Regular cardiac myocyte (primary cell): ENCODE measurements at places on chromosomes 3 and 15. TPM values are rescaled to one million over a fixed set of nuclear protein-coding genes. Genes with fewer than 3 reads are reported as not detected.

Gene GOLGA6L25
- total RNA-seq, result not detected in 2 replicates

Gene MGA
- 31.2 and 48.2 TPM in 2 replicates for total RNA-seq

Gene TBCCD1
- total RNA-seq, result 16.6 and 21.5 TPM in 2 replicates

Gene GOLGA8K
- 0.28 TPM in 1 of 2 replicates, not detected in the other for total RNA-seq

Gene FAM107A
- not detected in 2 replicates for total RNA-seq

Gene SI
- not detected in 2 replicates for total RNA-seq

Gene SLC22A14
- 0.28 TPM in 1 of 2 replicates, not detected in the other for total RNA-seq

Gene IQCF6
- not detected in 2 replicates for total RNA-seq

Gene TMCC1
- total RNA-seq, result 12.3 and 63.7 TPM in 2 replicates

Gene MYL3
- total RNA-seq, result not detected in 2 replicates

Gene ZNF502
- 4.0 and 5.9 TPM in 2 replicates for total RNA-seq

Gene RHOV
- not detected in 2 replicates for total RNA-seq

Gene ANKRD63
- total RNA-seq, result not detected in 2 replicates

Gene APBA2
- total RNA-seq, result 12.1 and 13.8 TPM in 2 replicates

Gene RLBP1
- not detected in 2 replicates for total RNA-seq

Gene CAMK2N2
- not detected in 2 replicates for total RNA-seq

Gene A4GNT
- total RNA-seq, result not detected in 2 replicates

Gene PLS1
- 2.3 and 2.5 TPM in 2 replicates for total RNA-seq

Gene C15orf40
- 7.7 and 8.7 TPM in 2 replicates for total RNA-seq

Gene ARIH1
- 16.3 and 26.1 TPM in 2 replicates for total RNA-seq

Gene LRRK1
- 4.0 and 5.6 TPM in 2 replicates for total RNA-seq

Gene ZNF662
- total RNA-seq, result 0.77 and 0.85 TPM in 2 replicates

Gene TICRR
- 3.7 and 5.0 TPM in 2 replicates for total RNA-seq

Gene C3orf80
- total RNA-seq, result 0.58 and 1.1 TPM in 2 replicates

Gene THAP10
- total RNA-seq, result 3.4 and 5.2 TPM in 2 replicates

Gene ECT2
- total RNA-seq, result 25.7 and 61.3 TPM in 2 replicates

Gene ZIC4
- total RNA-seq, result not detected in 2 replicates

Gene CAPN3
- total RNA-seq, result 0.77 and 2.0 TPM in 2 replicates

Gene ATP13A5
- not detected in 2 replicates for total RNA-seq

Gene SMCO1
- total RNA-seq, result 0.19 and 0.28 TPM in 2 replicates

Gene FGD5
- 0.58 and 0.85 TPM in 2 replicates for total RNA-seq

Gene CASR
- under 0.01 TPM in 1 of 2 replicates, not detected in the other for total RNA-seq

Gene CNTN4
- total RNA-seq, result under 0.01 TPM in 1 of 2 replicates, not detected in the other

Gene C15orf62
- not detected in 2 replicates for total RNA-seq

Gene ABI3BP
- 26.6 and 121 TPM in 2 replicates for total RNA-seq

Gene RPLP1
- total RNA-seq, result 45.7 and 101 TPM in 2 replicates

Gene FBXO40
- not detected in 2 replicates for total RNA-seq

Gene GPR27
- total RNA-seq, result 0.28 TPM in 1 of 2 replicates, not detected in the other

Gene IL17RE
- total RNA-seq, result 0.56 and 1.2 TPM in 2 replicates

Gene BBS4
- total RNA-seq, result 10.5 and 18.0 TPM in 2 replicates
